HL-60 (cell line): ENCODE measurements at places on chromosomes 13 and 19.

- DNase-seq, result no peak
Measured at GRCh38 chr13:114092468-114092867, 40.0 kb downstream of the RASA3 start.

GRCh38 chr13:108915095-108915633, 285.8 kb downstream of the MYO16 start:
- no peak for DNase-seq

DNA sequence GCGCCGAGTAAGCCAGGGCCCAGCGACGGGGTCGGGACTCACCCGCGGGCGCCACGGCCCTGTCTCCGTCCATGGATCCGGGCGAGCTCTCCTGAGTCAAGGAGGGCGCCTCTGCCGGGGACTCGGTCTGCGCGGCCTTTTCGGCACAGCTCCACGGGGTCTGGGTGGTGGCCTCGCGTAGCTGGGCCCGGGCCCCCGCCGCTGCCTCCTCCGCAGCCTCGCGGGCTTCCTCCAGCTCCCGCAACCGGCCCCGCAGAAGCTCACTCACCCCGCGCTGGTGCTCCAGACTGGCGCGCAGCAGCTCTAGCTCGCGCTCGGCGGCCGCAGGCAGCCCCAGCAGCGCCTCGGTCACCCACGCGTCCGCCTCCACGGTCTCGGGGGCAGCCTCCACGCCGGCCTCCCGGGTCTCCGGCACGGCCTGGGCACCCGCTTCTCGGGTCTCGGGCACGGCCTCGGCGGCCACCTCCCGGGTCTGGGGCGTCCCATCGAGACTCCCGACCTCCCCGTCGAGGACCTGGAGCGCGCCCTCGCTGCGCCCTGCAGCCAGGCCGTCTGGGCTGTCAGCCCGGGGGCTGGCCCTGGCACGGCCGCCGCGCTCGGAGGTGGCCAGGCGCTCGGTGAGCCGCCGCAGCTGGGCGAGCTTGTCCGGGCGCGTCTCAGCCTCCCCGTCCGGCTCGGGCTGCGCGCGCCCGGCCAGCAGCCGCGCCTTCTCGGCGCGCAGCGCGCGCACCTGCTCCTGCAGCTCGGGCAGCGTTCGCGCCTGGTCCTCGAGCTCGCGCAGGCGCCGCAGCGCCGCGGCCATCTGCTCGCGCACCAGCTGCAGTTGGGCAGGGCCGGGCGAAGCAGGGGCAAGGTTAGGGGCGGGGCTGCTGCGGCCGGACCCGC, 8.4 kb downstream of the KANK3 start:
- no peak for DNase-seq

GRCh38 chr13:21742096-21742495, 71.2 kb downstream of the FGF9 start:
- no peak for DNase-seq

- no peak for DNase-seq
Measured at GRCh38 chr19:1987197-1988187, 28.0 kb downstream of the BTBD2 start.

- DNase-seq, result peak; percentile 92
Measured at GRCh38 chr19:41327576-41328156, 17.7 kb downstream of the CCDC97 start.

DNA sequence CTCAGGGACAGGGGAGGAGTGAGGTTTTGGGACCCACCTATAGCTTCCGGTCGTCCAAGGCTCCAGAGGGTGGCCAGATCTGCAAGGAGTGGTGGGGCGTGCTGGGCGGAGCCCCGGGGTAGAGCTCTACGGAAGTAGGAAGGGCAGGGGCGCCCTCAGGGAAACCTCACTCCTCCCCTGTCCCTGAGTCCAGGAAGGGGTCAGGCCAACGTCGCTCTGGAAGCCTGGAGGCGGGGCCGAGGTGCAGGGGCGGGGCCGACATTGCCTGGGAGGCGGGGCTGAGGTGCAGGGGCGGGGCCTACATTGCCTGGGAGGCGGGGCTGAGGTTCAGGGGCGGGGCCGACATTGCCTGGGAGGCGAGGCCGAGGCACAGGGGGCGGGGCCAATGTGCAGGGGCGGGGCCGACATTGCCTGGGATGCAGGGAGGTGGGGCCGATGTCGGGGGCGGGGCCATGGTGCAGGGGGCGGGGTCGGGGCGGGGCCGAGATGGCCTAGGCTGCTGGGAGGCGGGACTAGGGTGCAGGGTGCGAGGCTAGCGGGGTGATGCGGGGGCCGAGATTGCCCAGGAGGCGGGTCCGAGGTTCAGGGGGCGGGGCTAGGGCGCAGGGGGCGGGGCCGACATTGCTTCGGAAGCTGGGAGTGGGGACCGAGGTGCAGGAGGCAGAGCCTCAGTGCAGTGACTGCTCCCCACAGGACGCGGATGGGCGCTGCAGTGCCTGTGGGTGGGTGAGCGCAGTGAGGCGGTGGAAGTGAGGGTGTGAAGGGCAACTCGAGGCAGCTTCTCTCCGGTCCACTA, 4.9 kb upstream of the PALM start:
- DNase-seq, result peak; percentile 96

DNA sequence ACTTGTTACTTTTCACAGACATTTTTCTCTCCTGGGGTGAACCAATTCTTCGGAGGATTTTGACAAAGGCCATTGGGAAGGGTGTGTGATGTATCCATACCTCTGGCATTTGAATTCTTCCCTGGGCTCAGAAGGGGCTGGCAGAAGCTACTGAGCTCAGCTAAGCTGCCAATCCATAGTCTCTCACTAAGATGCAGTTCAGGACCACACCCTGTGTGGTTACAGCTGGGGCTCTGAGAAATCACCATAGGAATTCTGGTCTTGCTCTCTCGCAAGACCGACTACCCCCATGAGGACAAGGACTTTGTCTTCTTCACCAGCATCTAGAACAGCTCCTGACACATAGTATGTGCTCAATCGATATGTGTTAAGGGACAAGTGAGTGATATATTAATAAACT, 6.0 kb downstream of the C13orf42 start:
- DNase-seq, result no peak

DNA sequence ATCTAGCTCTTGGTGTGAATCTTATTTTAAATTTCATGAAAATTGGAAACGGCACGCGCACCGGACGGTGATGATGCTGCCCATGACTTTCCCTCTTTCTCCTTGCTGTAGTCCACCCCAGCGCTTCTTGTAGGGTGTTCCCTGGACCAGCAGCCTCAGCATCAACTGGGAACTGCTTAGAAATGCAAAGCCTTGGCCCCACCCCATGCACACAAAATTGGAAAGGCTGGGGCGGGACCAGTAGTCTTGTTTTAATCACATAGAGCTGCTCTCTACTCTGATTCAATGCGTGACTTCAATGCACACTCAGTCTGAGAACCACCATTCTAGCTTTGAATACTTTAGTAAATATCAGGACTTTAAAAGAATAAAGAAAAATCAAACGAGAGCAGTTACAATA, 427.1 kb downstream of the EFNB2 start:
- no peak for DNase-seq

DNA sequence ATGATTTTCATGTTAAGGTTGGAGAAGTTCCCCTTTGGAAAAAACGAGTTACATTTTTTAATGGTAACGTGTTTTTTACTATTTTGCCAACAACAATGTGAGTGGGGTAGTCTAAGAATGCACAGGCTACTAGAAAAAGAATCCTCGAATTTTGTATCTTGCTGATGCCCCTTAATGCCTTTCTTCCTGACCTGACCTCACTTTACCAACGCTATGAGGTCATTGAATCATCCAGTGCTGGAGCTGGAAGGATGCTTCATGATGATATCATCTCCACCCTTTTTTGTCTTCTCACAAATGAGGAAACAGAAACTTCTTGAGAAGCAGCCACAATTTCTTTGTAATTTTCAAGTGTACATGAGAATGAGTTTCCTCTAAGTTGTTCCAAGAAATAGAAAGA, 8.2 kb upstream of the UBL3 start:
- DNase-seq, result no peak

DNA sequence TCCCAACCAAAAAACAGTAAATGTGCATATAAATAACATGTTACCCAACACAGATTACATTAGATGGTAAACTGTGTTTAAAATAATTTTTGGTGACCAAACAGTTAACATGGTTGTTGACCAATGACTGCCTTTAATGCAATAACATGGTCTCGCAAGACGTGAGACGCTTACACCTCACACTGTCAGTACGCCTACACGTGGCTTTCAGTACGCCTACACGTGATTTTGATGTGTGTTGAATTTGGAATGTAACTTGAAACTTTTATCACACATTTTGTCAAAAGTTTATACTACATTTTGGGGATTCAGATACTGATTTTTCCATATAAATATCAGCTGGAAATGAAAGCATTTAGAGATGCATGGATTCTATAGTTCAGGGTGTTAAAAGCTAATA, 32.0 kb downstream of the SLC7A9 start:
- no peak for DNase-seq

DNA sequence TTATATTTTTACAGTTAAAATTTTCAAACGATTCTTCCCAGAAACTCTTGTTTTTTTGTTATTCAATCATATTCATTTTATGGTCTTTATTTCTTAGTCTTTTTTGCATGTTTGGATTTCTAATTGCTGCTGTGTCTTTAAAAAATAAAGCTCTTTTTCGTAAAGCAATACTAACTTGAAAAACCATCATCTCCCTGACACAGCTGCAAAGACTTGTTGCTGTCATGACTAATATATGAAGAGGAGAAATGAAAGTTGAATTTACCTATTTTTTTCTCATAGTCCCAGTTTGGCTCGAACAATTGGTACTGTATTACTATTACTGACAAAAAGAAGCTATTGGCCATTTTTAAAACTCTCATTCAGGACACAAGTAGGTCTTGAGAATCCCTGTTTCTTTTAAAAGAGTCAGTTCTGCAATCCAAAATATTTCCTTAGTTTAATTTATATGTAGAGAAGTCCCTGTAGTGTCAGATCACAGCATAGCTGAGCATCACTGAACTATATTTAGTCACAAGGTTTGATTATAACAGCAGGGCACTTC, 12.1 kb upstream of the SPART start:
- DNase-seq, result no peak

DNA sequence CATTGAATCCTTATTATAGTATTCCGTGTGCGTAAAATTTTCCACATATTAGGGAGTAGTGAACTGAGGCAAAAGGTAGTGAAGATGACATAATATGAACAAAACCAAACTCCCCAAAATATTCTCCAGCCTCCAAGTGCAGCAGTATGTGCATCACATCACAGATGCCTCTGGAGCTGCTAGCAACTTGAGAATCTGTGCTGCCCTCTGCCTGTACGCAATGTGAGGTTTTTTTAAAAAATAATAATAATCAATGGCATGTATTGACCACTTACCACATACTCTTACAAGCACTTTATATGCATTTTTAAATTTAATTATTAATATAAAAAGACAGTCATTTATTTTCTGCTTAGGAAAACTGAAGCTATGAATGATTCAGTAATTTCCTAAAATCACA, 583.0 kb upstream of the SPRY2 start:
- DNase-seq, result no peak

- DNase-seq, result no peak
Measured at GRCh38 chr19:48757741-48758144, 2.4 kb downstream of the FGF21 start.

- DNase-seq, result peak; percentile 67
Measured at GRCh38 chr13:31742097-31742734, 2.9 kb downstream of the RXFP2 start.

GRCh38 chr19:52679598-52679997, 41.4 kb upstream of the ZNF83 start:
- no peak for DNase-seq

- DNase-seq, result peak; percentile 99
Measured at GRCh38 chr19:12789904-12790619, 1.2 kb upstream of the JUNB start.

DNA sequence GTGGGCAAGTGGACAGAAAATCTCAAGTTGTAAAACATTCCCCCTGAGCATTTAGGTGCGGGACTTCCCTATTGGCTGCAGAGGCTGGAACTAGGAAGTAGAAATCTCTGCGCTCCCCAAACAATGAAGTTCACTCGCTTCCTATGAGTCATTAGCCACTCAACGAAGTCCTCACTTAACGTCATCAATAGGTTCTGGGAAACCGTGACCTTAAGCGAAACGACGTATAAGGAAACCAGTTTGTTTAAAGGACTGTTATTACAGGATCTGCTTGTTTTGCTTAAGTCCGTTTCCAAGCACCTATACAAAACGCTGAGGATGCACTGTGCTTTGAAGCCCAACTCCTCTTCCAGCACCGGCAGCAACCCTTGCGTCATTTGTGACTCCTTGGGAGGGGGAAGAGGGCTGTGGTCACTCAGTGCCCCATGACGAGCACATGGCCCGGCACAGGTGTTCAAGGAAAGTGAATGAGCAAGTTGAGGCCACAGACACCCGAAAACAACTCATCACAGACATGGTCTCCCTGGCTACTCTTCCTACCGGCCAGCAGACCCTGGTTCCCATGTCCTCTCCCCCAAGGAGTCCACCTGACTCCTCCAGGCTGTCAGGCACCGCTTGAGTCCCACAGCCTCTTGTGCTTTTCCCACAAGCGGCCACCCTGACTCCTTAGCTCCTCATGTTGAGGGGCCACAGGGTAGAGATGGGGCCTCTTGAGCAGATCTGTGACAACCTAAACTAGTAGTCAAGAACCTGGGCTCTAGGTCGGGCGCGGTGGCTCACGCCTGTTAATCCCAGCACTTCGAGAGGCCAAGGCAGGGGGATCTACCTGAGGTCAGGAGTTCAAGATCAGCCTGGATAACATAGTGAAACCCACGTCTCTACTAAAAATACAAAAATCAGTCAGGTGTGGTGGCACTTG, 4.8 kb downstream of the RPS16 start:
- DNase-seq, result peak; percentile 90

DNA sequence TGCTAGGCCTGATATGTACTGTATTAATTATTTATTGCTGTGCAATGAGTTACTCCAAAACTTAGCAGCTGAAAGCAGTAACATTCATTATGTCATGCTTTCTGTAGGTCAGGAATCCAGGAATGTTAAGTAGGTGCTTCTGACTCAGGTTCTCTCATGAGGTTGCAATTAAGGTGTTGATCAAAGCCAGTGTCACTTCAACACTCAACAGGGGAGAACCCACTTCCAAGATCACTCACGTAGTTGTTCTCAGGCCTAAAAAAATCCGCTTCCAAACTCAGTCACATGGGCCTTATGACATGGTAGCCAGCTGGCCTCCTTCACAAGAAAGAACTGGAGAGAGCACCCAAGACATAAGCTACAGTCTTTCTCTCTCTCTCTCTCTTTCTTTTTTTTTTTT, 211.1 kb upstream of the NBEA start:
- no peak for DNase-seq

DNA sequence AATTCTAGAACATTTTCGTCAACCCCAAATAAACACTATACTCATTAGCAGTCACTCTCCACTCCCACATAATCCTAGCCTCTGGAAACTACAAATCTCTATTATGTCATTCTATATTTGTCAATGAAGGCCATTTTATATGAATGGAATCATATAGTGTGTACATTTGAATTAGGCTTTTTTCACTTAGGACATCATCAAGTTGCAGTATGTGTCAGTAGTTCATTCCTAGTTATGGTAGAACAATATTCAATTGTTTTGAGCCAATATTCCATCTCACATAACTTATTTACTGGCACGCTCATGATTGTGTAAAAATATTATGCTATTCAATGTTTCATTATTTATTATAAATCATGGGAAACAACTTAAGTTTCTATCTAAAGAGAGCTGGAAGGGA, 1610.4 kb upstream of the MIR17HG start:
- DNase-seq, result no peak

GRCh38 chr19:35742121-35742724, at the start of gene IGFLR1:
Gene IGFLR1 (minus strand): TSS chr19:35742452. CDS start chr19:35741180, 1,272 bp downstream.
- no peak for DNase-seq
